EL (cell line): ENCODE measurements at places on chromosomes 5 and 9.
A peak's percentile ranks its signal among the peaks of the same experiment; 100 is the strongest.

DNA sequence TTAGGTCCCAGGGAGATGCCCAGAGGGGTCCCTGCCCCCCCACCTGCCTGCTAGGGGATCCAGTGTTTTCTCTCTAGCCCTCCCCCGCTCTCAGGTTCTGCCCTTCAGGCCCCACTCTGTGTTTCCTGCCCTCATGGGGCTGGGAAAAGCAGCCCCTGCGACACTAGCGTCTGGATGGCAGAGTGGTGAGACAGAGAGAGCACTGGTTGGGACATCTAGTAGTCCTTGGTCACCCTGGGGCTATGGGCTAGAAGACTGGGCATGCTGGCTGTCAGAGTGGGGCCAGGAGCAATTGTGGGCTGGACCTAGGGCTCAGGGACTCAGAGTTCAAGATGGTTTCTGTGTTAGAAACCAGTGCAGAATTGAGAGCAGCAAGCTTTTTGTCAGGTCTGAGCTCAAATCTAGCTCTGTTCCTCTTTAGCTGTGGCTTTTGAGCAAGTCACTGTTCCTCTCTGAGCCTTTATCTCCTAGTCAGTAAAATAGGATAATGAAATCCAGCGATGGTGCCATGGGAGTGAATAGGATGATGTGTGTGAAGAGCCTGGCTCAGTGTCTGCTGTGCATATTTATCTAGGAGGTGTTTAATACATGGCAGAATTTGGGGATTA lies 39.0 kb downstream of the RGS3 start:
- no peak for DNase-seq

- DNase-seq, result peak; percentile 59
Observed at GRCh38 chr9:94250456-94250855, 8.6 kb upstream of the ZNF169 start.

GRCh38 chr5:53350991-53351770 lies 129.2 kb upstream of the FST start:
- peak; percentile 48 for DNase-seq

DNA sequence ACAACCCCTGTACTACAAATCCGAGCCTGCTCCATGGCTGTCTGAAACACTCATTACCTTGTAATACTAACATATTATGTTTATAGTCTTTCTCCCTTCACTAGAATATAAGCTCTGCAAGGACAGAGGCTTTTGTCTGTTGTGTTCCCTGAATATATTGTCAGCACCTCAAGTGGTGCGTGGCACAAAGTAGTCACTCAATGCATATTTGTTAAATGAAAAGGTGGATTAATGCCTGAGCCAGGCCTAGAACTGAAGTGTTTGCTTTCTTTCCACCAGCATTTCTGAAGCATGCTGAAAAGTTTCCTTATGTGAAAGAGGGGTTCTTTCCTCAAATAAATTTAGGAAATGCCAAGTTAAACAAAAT lies 36.3 kb downstream of the ELL2 start:
- no peak for DNase-seq

- DNase-seq, result no peak
Observed at GRCh38 chr5:180323160-180323559, 30.0 kb downstream of the GFPT2 start.

- peak; percentile 64 for DNase-seq
Observed at GRCh38 chr5:67648201-67648671, 451.6 kb upstream of the CD180 start.

DNA sequence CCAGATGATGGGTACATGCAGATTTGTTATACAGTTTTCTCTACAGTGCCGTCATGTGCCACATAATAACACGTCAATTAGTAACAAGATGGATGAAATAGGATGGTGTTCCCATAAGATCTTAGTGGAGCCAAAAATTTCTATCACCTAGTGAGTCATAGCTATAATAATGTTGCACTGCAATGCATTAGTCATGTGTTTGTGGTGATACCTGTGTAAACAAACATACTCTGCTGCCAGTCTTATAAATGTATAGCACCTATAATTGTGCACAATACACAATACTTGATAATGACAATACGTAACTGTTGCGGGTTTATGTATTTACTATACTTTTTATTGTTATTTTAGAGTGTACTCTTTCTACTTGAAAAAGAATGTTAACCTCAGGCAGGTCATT lies 865.4 kb downstream of the MAT2B start:
- DNase-seq, result no peak

DNA sequence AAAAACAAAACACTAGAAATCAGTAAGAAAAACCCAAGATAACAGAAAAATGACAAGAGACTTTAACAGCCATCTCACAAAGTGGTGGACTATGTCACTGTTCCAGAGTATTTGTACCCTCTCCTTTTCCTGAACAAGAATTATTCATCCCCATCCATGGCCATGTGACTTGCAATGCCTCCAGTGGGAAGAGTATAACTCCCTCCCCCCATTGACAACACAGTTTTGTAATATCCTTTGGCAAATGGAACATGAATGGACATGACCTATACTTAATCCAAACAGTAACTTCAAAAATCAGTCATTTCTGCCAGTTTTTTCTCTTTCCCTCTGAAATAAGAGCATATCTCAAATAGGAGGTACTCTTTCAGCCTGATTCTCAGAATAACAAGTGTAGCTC lies 33.9 kb downstream of the PTBP3 start:
- DNase-seq, result peak; percentile 43

GRCh38 chr9:76873056-76873792 lies 32.7 kb downstream of the PRUNE2 start:
- peak; percentile 54 for DNase-seq

- no peak for DNase-seq
Observed at GRCh38 chr9:134570711-134571325, 70.8 kb upstream of the COL5A1 start.

DNA sequence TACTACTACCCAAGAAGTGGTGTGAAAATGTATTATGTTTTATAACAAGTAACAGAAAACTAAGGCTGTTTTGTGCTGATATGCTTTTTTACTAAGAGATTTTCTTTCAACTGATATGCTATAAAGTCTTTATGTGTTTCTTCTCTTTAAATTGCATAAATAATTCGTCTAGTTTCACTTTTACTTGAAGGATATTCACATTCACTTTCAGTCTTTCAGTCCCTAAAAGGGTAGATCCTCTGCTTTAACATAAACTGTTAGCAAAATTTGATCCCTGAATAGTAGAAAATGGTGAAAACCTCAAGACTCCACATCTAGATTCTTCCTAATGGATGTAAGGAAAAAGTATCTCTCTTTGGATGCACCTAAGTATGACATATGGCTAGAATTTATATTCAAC lies 69.0 kb upstream of the FST start:
- DNase-seq, result no peak

GRCh38 chr9:89675058-89675742 lies 70.4 kb downstream of the GADD45G start:
- no peak for DNase-seq

- DNase-seq, result no peak
Observed at GRCh38 chr9:95273369-95274022, 44.0 kb downstream of the FANCC start.

- DNase-seq, result no peak
Observed at GRCh38 chr9:138022756-138023393, 145.3 kb downstream of the CACNA1B start.

DNA sequence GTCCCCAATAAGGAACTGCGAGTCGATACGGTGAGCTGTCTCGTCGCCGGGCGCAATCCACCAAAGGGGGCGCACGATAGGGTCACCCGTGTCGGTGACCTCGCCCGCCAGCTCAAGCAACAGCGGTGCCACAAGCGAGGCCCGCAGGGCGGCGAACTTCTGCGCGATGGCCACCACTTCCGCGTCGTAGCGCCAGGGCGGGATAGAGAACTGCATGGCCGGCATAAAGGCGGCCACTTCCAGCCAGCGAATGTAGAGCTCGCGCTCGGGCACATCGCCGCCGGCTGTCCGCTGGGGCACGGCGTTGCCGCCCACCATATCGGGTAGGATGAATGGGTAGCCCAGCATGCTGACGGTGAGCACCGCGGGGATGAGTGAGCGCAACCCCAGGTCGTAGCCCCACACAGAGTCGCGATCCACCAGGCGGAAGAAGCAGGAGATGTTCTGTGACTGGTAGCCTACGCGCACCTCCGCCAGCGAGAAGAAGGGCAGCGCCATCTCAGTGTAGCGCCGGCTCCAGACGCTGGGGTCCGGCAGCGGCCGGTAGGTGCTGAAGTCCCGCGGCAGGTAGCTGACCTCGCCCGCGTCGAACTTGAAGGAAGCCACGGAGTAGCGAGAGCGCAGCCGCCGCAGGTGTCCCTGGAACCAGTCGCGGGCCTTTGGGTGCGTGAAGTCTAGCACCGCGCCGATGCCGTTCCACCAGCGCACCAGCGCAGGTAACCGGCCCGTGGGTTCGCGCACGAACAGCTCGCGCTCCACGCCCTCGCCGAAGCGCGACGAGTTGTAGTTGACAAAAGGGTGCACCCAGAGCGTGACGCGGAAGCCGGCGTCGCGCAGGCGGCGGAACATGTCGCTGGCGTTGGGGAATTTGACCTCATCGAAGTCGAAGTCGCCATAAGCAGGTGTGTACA lies 5.5 kb downstream of the MYORG start:
- DNase-seq, result peak; percentile 8

DNA sequence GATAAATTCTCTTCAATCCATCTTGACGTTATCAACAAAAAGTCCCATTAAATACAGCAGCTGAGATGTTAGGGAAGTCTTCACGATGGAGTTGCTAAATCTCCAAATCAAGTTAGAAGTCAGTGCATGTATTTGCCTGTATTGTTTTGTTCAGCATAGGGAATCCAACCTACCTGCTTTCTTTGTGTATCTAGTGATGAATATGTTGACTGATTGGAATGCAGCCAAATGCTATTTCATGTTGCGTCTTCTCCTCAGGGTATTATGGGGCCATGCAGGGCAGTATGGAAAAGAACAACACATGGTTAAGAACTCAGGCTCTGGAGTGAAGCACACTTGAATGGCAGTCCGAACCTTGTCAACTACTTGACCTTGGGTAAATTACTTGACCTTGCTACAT lies 529.5 kb upstream of the ZNF462 start:
- DNase-seq, result no peak

DNA sequence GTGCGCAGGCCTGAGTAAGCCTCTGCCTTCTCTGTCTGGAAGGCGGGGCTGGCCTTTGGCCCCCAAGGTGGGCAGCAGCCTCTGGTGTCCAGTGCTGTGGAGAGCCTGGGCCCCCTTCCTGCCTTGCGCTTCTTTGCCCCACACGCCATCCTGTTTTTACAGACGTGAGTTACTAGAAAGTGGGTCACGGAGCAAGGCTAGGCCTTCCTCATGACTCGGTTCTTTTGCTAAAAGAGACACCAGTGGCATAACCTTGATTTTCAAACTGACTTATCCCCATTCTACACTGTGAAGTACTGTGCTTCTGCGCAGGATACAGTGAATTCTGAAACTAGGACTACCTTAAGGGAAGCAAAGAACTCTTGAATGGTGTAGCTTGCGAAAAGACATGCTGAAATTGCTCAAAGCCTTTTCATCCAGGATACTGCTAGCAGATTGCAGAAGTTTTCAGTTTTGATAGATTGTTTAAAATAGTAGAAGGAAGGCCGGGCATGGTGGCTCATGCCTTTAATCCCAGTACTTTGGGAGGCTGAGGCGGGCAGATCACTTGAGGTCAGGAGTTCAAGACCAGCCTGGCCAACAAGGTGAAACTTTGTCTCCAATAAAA lies 7.2 kb downstream of the ROPN1L start:
- DNase-seq, result no peak

DNA sequence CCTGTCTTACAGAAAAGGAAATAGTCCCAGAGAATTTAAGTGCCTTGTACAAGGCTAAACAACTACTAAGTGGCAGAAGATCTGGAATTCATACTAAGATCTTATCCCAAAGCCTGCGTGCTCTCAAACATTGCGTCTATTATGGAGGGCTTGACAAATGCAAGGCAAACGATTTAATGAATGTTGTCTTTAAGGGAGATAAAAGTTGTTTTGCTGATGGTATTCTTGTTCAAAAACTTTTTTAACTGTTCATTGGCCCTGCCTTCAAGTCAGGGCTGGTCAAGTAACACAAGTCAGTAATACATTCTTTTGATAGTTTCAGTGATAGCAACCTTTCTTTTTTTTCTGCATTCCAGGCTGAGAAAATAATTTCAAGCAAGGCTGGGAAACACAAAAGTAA lies 1.7 kb upstream of the SLC38A9 start:
- no peak for DNase-seq

DNA sequence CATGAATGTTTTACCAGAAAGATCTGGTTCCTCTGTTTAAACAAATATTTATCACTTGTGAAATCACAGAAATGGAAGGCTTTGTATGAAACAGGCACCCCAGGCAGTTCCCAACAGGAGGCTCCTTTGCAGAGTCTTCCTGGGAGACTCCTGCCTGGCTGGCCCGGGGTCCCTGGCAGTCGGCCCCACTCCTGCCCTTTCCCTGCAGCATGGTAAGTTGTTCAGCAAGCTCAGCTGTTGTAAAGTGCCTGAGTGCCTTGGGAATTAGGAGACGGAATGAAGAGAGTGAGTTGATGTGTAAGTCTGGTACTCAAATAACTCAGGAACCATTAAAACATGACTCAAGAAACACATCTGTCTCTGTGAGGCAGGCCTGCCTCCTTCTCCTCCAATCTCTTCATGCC lies 17.5 kb upstream of the LHFPL2 start:
- no peak for DNase-seq

GRCh38 chr9:78857373-78858225 lies 560.7 kb downstream of the PSAT1 start:
- no peak for DNase-seq

DNA sequence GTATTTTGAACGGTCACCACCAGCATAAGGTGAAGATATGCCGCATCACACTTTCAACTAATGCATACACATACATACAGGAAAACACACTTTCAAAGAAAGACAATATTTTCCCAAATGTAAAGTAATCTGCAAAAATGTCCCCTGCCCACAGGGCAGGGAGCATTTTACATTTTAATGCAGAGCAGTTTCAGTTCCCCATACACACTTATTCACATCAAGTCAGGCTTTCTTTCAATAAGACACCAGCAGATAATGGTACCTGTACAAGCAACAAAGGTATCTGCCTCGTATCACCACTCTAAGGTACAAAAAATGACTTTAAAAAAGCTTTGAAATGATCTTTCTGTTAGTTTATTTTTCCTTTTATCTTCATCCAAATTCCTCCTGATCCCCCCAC lies 247.1 kb upstream of the CCNG1 start:
- DNase-seq, result no peak

GRCh38 chr5:111135946-111136345 lies 43.8 kb downstream of the WDR36 start:
- peak; percentile 66 for DNase-seq

DNA sequence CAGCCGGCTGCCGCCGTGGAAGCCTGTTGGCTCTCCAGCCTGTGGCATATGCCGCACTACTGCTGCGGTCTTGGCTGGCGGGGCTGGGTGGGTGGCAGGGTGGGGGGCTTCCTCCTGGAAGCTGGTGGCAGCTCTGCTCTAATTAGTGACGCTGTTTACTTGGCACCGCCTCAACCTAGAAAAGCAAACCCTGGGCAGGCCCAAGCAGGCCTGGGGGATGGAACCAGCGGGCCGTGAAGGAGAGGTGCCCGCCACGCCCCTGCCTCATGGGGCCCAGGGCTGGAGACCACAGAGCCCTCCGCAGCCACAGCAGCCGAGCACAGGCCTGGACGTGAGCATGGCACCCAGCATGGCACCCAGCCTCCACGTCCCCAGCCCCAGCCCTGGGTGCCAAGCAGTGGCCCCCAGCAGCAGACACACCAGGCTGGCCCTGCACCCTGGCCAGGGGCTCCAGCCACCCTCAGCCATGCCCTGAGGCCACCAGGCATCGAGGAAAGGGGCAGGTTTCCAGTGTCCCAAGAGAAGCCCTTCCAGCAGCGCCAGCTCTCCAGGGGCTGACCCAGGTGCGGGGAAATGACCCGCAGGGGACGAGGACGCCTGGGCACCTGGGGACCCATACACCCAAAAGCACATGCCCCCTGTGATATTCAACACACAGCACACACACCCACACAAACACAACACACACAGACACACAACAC lies 5.4 kb upstream of the CCDC187 start:
- no peak for DNase-seq

GRCh38 chr5:98635656-98636055 lies 137.8 kb upstream of the RGMB start:
- DNase-seq, result peak; percentile 12
